Right renal cortex interstitium (tissue), 3 donors: ENCODE measurements at places on chromosomes 5 and 9. TPM values are rescaled to one million over a fixed set of nuclear protein-coding genes. Genes with fewer than 3 reads are reported as not detected.
A peak's percentile ranks its signal among the peaks of the same experiment; 100 is the strongest.

DNA sequence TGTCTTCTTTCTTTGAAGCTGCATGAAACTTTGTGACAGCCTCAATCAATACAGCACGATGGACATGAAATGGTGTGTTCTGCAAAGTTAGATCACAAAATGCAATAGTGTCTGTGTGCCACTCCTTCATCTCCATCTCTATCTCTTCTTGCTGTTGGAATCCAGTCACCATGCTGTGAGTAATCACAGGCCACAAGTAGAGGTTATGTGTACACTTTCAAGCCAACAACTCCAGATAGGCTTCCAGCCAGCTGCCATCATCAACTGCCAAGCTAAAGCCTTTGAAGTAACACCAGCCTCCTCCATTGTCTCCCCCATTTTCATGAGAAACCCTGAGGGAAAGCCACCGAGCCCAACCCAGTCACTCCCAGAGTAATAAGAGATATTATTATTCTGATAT, 360.6 kb downstream of the PTPRD start:
- no peak for DNase-seq

GRCh38 chr5:1174122-1174936, 27.1 kb upstream of the SLC6A19 start:
- no peak for DNase-seq

DNA sequence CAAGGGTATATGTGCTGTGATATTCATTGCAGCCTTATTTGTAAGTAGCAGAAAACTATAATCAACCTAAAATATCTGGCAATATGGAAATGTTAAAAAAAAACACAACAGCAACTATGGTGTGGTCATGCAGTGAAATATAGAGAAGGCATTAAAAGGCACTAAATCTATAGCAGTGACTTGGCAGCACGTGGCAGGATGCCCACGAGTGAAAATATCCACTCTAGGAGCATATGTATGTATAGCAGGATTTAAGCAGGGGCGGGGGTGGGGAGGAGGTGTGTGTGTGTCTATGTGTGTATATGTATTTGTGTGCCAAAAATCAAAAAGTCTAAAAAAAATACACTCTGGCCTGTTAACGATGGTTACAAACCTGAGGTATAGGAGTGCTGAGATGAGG, 115.6 kb downstream of the RPS23 start:
- DNase-seq = no peak

DNA sequence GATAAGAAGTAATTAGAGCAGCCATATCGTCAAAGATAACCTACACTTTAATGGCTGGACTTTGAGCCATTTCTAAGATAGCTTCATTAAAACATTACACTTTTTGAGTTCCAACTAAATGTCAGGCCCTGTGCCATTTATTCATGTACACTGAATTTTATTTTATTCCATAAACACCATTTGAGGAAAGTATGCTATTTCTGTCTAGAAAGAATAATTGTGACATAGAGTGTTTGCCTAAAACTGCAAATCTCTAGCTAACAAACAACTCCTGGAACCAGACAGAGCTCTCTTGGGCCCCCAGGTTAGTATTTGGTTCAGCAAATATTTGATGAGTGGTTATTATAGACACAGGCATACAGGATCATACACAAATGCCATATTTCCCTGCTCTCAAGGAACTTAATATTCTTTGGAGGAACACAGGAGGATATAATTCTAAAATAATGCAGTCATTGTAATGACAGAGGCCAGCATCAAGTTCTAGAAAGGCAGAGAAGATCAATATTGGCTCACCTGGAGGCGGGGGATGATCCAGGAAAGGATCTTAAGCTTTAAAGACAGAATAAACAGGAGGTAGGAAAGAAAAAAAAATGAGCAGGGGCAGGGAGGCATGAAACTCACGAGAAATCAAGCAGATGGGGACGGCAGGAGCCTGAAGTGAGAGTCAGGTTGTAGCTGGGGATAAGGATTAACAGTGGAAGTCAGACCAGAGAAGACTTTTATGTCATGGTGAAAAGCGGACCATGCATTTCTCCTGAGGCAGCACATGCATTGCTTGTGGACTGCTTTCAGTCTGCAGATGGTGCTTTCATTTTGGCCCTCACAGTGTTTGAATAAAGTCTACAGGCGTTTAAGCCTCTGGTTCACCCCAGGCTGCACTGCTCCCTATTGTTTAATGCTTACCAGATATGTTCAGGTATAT, 127.7 kb downstream of the GCNT1 start:
- DNase-seq = no peak

GRCh38 chr5:148923023-148923422, 96.6 kb downstream of the ADRB2 start:
- no peak for DNase-seq

DNA sequence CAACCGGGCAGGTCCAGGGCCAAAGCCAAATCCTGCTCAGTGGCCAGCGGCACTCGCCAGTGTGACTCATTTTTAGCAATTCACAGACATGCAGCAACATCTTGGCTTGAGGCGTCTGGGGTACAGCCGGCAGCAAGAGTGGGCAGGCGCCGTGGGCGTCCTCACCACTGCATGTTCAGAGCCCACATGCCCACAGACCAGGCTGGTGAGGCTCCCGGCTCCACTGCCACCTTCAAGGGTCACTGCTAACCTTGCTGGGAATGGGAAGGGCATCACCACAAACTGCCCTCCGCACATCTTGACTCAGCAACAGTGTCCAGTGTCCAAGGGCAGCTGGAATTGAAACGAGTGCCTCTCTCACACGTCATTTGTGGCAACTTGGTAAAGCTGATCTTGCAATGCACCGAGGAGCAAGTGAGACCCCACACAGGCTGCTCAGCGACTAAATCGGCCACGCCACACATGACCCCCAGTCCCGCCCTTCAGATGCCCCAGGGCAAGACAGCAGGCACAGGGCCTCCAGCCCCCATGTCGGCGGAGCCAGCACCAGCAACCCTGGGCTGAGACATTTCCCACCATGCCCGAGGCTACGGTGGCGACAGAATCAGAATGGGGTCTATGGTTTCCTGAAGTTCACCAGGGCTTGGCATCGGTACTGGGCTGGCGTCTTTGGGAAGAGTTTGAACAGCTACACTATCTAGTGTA, 140.3 kb downstream of the ROR2 start:
- no peak for DNase-seq

DNA sequence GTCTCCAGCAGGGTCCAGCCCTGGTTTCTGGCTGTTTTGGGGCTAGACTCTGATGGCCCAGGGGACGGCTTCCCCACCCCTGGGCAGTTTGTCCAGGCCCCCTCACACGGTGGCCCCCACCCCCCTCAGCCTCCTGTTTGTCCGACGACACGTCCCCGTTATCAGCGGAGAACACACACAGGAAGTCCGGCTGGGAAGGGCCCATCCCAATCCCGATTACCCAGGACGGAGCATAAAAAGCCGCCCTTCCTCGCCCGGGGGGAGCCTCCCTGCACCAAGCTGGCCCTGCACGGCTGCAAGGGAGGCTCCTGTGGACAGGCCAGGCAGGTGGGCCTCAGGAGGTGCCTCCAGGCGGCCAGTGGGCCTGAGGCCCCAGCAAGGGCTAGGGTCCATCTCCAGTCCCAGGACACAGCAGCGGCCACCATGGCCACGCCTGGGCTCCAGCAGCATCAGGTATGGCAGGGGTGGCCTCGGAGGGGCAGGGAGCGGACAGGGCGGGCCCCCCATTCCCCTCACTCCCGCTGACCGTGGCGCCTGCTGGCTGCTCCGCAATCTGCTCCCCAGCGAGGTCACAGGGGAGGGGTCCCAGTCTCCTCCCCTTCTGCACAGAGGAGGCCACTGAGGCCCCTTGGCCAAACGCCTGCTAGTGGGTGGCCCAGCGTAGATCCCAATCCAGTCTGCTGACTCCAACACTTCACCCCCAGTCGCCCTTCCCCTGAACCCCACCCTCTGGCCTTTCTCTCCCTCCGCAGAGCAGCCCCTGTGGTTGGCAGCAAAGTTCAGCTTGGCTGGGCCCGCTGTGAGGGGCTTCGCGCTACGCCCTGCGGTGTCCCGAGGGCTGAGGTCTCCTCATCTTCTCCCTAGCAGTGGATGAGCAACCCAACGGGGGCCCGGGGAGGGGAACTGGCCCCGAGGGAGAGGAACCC, at the start of gene EGFL7:
Gene EGFL7, plus strand, starts transcription at position 261 of the 926 bp plus-strand sequence. CDS start 5,367 bp downstream, outside the sequence.
- no peak for DNase-seq

- DNase-seq = peak; percentile 45
Measured at GRCh38 chr9:98998441-98999151, 54.9 kb downstream of the COL15A1 start.

DNA sequence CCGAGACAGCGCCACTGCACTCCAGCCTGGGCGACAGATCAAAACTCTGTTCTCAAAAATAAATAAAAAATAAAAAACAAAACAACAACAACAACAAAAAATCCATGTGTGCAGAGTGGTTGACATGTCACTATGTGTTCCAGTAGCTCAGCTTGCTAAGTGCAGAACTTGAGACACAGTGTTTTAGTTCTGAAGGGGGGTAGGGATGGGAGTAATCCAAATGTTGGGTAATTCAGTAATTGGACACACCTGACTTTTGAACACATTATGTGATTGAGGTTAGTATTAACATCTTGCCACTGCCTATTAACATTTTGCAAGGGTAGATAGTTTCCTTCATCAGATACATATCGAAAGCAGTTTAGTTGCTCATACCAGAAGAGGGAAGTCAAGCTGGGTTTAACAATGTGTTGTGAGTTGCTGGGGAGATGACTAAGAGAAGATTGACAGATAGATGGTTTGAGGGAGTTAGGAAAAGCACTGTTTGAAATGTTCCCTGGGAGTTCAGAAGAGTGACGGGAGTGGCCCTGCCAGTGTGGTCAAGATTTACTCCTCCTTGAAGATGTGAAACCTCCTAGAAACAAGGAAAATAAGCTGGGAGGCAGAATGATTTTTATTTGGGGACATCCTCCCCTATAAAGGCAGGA, 928 bp downstream of the HACD4 start:
- no peak for DNase-seq

GRCh38 chr9:87883274-87883673, 597 bp downstream of the SPATA31E1 start:
- no peak for DNase-seq

DNA sequence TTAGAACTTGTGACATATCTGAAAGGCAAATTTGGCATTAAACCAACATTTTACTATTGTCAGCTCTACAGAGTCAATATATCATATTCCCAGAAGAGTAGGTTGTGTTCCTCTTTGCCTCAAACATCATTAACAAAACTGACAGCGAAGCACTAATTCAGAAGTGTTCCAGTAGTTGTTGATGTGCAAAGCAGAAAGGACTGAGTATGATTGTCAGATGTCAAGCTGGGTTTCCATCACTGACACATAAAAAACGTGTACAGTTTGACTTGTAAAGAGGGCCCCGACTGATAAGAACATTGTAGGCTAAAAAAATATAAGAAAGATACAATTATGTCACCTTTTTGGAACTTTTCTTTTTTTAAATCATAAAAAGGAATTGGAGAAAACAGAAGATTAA, 101.5 kb upstream of the ZNF608 start:
- no peak for DNase-seq

GRCh38 chr5:32908641-32909040, 197.5 kb downstream of the NPR3 start:
- no peak for DNase-seq

DNA sequence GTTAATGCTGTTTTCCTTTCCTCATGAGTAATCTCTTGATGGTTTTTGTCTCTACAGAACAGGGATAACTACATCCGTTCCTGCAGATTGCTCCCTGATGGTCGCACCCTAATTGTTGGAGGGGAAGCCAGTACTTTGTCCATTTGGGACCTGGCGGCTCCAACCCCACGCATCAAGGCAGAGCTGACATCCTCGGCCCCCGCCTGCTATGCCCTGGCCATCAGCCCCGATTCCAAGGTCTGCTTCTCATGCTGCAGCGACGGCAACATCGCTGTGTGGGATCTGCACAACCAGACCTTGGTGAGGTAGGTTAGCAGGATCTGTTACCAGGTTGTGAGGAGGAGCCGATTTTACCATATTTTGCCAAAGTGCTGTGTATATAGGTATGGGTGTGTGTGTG, 148.2 kb downstream of the TLE4 start:
- DNase-seq = no peak

DNA sequence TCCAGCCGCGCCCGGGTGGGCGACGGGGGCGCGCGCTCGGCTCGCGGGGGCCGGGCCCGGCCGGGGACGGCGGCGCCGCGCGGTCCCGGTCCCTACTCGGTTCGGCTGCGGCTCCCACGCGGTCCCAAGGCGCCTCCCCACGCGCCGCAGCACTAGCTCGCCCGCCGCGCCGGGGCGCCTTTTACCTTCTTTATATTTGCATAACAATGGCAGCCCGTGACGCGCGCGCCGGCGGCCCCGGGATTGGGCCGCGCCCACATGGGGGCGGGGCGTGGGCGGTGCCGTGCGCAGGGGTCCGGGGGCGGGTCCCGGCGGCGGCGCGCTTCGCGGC, at the start of gene NRARP:
Gene NRARP, minus strand, starts transcription at position 154 of the 331 bp plus-strand sequence. CDS start 343 bp downstream, outside the sequence.
- DNase-seq = no peak

- DNase-seq = no peak
Measured at GRCh38 chr5:116355819-116356601, 218.6 kb downstream of the SEMA6A start.

Gene DDX4
- polyA plus RNA-seq = 0.10 TPM

Gene PDCD1LG2
- 0.13 TPM for polyA plus RNA-seq

Gene ENTR1
- 40.7 TPM for polyA plus RNA-seq

Gene ANKRD18B
- polyA plus RNA-seq = 1.3 TPM

Gene SLC45A2
- 0.51 TPM for polyA plus RNA-seq

Gene ECSCR
- 28.9 TPM for polyA plus RNA-seq

Gene KLHL9
- 57.5 TPM for polyA plus RNA-seq

Gene PITX1
- polyA plus RNA-seq = not detected
